Progenitor cell of endocrine pancreas (in vitro differentiated cells): ENCODE measurements at places on chromosomes 6 and 20. TPM values are rescaled to one million over a fixed set of nuclear protein-coding genes. Genes with fewer than 3 reads are reported as not detected.

The ENPP5 gene
- 13.4 and 13.6 TPM in 2 replicates for total RNA-seq

- H3K27me3 ChIP-seq = peaks cover 14% of the 10 kb centered on the region
- H3K36me3 ChIP-seq = no peaks in the 10 kb centered on the region
These were observed 13.4 kb downstream of the RSPO3 start for GRCh38 chr6:127131772-127132376.

The TNFRSF21 gene
- total RNA-seq = 46.3 and 49.7 TPM in 2 replicates

- peaks cover 44% of the 10 kb centered on the region for H3K27me3 ChIP-seq
- H3K4me3 ChIP-seq = peak overlapping the region; percentile 81
- peak overlapping the region; percentile 82 for H3K27ac ChIP-seq
These were observed 405 bp upstream of the RNF182 start for GRCh38 chr6:13924146-13924948.

GRCh38 chr20:59863058-59863457 lies 70.4 kb downstream of the SYCP2 start:
- H3K36me3 ChIP-seq = no peaks in the 10 kb centered on the region
- peaks cover 8% of the 10 kb centered on the region for H3K4me1 ChIP-seq
- H3K27me3 ChIP-seq = peaks cover 4% of the 10 kb centered on the region
- DNase-seq = no peak
- H3K27ac ChIP-seq = no peak overlapping the region

GRCh38 chr20:50649590-50649989 lies 41.8 kb downstream of the RIPOR3 start:
- no peaks in the 10 kb centered on the region for H3K27me3 ChIP-seq
- H3K27ac ChIP-seq = no peak overlapping the region
- peaks cover 7% of the 10 kb centered on the region for H3K4me1 ChIP-seq
- DNase-seq = no peak
- no peak overlapping the region for H3K4me3 ChIP-seq

The PTK6 gene
- 0.29 and 0.31 TPM in 2 replicates for total RNA-seq

The NMBR gene
- total RNA-seq = 0.74 TPM in 1 of 2 replicates, not detected in the other

- no peak for DNase-seq
- peaks cover 15% of the 10 kb centered on the region for H3K36me3 ChIP-seq
- no peak overlapping the region for H3K4me3 ChIP-seq
These were observed 26.6 kb downstream of the NSFL1C start for GRCh38 chr20:1440024-1440423.

DNA sequence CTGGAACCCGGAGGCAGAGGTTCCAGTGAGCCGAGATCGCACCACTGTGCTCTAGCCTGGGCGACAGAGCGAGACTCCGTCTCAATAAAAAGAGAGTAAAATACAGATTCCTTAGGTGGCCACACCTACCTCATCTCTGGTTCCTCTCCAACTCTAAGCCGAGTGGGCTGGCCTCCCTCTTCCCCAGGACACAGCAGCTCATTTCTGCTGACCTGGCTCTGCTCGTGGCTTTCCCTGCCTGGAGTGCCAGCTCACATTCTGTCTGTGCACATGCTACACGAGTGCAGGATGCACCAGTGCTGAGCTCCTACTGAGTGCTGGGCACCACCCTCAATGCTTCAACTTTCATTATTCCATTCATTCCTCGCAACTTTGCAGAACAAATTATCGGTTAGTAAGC lies 28.8 kb downstream of the EFCAB8 start:
- H3K4me3 ChIP-seq = no peak overlapping the region
- H3K27me3 ChIP-seq = no peaks in the 10 kb centered on the region
- no peaks in the 10 kb centered on the region for H3K36me3 ChIP-seq
- no peaks in the 10 kb centered on the region for H3K4me1 ChIP-seq

GRCh38 chr20:35776513-35777101 lies 4.8 kb downstream of the PHF20 start:
- peak overlapping the region; percentile 42 for H3K27ac ChIP-seq
- H3K4me1 ChIP-seq = peaks cover 28% of the 10 kb centered on the region
- DNase-seq = no peak
- peaks cover 7% of the 10 kb centered on the region for H3K36me3 ChIP-seq
